ENCODE measurements at places on chromosomes 2 and 18.

GRCh38 chr2:34012715-34013302 is 413.7 kb upstream of the FAM98A start:
- DNase-seq: peak; percentile 23

GRCh38 chr2:67684991-67685390 is 287.9 kb downstream of the ETAA1 start:
- no peak for DNase-seq

- DNase-seq: no peak
Observed at GRCh38 chr2:214587442-214587841, 176.6 kb downstream of the VWC2L start.

DNA sequence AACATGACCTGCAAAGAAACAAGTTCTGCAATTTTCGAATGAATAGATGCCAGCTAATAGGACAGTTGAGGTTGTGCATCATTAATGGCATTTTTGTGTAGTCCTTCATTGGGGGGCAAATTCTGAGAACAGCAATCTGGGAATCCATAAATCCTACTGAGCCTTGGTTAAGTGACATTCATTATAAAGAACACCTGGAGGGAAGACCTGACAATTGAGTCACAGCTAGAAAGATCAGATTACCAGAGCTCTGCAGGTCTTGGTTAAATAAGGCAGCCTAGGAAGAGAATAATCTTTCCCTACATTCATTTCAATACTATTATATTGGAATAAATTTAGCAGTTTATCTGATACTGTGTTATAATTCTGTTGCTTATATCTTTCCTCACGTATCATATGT is 14.3 kb downstream of the KCNH7 start:
- DNase-seq: no peak

GRCh38 chr2:240637116-240637900 is 12.0 kb downstream of the GPR35 start:
- no peak for DNase-seq

- no peak for DNase-seq
Observed at GRCh38 chr2:205435970-205436369, 246.3 kb upstream of the NRP2 start.

GRCh38 chr18:22488554-22488953 is 70.8 kb upstream of the CTAGE1 start:
- no peak for DNase-seq

GRCh38 chr18:79727211-79727610 is 47.6 kb downstream of the CTDP1 start:
- no peak for DNase-seq

GRCh38 chr18:8765783-8766463 is 60.6 kb downstream of the MTCL1 start:
- DNase-seq: no peak

GRCh38 chr2:15460112-15460620 is 101.0 kb downstream of the NBAS start:
- no peak for DNase-seq

DNA sequence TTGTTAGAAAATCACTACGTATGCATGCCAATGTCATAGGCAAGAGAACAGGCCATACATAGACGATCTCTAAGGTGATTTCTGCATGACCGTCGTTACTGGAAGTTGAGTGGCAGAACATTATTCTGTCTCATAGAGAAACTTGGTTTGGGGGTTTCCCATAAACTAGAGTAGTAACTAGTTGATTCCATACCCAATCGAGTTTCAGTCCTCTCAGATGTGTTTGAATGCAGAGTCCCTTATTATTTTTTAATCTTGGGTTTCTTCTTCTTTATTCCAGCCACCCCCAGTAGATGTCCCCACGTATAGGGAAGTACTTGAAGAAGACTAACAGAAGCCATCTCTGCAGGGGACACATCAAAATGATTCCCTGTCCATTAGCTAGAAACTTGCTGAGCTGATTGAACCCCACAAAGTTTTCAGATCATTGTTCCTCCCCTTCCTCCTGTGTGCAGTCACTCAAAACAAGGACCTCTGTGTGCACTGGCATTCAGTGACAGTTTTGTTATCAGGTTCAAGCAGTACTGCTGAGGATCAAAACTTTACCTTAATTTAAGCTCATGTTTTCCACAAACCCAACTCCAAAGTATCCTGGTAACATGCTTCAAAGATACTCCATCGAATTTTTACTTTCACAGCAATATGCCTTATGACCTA is 68.4 kb upstream of the CDCA7 start:
- DNase-seq: peak; percentile 14

GRCh38 chr2:187148059-187148714 is 299.2 kb upstream of the ZSWIM2 start:
- no peak for DNase-seq

DNA sequence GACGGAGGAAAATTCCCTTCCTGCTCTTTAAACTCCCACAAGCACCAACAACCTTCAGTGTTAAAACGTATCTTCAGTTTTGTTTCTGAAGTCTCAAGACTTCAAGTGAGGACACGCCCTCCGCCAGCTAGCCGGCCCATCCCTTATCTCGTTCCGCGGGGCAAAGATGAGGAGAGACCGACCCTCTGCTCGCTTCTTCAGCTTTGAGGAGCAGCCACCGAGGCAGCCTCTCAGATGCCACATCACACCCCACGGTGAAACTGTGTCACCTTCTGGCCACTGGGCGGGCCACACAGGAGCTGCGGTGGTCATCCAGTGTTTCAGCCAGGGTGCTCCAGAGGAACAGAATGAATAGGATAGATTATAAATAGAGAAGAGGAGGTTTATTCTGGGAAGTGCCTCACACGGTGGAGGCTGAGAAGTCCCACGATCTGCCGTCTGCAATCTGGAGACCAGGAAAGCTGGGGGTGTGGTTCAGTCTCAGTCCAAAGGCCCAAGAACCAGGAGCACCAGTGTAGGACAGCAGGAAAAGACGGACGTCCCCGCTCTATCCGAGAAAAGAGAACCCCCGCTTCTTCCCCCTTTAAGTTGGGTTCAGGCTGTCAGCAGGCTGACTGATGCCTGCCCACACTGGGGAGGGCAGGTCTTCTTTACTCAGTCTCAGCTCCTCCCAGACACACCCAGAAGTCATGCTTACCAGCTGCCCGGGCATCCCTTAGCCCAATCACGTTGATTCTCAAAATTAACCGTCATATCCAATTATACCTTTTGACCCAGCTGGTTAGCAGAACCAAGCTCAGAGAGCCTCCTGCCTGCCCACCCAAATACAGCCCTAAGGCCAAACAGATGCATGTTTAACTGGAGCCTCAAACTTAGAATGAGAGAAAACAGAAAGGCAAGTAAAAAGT is 399.7 kb upstream of the ID2 start:
- DNase-seq: no peak

GRCh38 chr2:173513107-173513727 is 158.5 kb downstream of the CDCA7 start:
- DNase-seq: no peak

GRCh38 chr2:229438430-229439159 is 167.5 kb upstream of the PID1 start:
- no peak for DNase-seq

GRCh38 chr2:152349416-152349815 is 14.4 kb downstream of the FMNL2 start:
- no peak for DNase-seq

- no peak for DNase-seq
Observed at GRCh38 chr2:177595126-177595845, 202.7 kb downstream of the AGPS start.

GRCh38 chr2:216082117-216082711 is 495 bp downstream of the TMEM169 start:
- no peak for DNase-seq

DNA sequence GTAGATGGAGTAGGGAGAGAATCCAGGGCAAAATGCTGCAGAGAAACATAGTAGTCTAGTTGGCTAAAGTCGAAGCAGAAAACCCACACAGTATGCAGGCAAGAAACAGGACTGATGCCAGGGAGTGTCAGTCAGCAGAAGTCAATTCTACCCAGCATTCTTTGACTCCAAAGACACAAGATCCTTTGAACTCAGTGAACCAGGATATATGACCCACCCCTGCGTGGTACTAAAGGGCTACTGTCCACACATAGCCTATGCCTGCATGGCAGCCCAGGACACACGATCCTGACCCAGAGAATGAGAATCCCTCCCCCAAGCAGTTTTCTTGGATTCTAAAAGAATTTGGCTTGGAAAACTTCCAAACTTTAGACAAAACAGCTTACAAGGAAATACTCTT is 42.5 kb downstream of the ALK start:
- DNase-seq: no peak

DNA sequence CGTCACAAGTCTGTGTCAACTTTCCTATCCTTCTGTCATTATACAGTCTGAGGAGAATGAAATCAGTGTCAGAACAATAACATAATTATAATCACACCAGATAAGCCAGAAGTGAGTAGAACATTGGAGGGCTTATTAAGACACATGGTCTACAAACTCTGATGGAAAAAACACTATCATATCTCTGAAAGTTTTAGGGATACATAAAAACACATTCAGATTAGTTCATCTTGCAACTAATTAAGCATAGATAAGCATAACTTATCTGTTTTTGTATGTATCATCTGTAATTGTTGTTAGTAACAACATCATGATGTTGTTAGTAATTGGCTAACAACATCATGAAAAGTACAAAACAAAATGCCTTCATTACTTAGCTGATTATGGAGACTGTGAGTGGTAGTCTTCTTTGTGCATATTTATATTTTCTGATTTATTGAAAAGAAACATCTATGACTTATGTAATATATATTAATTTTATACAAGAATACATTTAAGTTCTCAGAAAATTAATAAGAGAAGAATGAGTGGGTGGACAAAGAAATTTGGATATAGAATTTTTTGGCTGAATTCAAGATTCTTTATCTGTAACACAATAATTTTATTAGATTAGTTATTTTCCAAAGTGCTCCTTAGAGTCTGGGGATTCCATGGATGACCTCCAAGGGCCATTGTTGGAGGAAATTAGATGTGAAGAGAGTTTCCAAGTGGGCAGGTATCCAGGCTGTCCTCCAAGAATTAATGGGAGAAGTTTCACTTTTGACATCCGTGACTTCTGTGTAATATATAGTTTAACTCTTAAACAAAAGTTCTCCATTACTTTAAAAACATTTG is 16.9 kb upstream of the CCDC102B start:
- DNase-seq: no peak

All from hematopoietic multipotent progenitor cell (in vitro differentiated cells).